ENCODE measurements at places on chromosomes 16 and 17.

- no peak for DNase-seq
Measured at GRCh38 chr16:9908613-9909012, 273.6 kb downstream of the GRIN2A start.

GRCh38 chr16:9679213-9679767, 502.9 kb downstream of the GRIN2A start:
- DNase-seq: no peak

DNA sequence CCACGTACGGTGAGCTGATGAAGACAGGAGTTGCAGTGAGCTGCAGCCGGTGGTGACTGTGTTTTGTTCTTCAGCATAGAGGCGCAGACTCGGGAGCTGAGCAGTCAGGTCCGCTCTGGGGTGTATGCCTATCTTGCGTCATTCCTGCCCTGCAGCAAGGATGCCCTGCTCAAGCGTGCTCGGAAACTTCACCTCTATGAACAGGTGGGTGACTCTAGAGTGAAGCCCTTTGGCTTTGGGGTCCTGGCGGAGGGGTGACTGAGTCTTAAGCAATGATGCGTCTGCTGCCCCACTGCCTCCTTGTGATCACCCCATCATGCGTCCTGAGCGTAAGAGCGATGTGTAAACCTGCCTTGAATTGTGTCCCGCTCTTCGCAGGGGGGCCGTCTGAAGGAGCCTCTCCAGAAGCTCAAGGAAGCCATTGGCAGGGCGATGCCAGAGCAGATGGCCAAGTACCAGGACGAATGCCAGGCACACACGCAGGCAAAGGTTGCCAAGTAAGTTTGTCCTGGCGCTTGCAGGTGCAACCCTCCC, 22.9 kb downstream of the UBN1 start:
- DNase-seq: no peak

- DNase-seq: no peak
Measured at GRCh38 chr17:76345377-76345974, 8.2 kb downstream of the PRPSAP1 start.

DNA sequence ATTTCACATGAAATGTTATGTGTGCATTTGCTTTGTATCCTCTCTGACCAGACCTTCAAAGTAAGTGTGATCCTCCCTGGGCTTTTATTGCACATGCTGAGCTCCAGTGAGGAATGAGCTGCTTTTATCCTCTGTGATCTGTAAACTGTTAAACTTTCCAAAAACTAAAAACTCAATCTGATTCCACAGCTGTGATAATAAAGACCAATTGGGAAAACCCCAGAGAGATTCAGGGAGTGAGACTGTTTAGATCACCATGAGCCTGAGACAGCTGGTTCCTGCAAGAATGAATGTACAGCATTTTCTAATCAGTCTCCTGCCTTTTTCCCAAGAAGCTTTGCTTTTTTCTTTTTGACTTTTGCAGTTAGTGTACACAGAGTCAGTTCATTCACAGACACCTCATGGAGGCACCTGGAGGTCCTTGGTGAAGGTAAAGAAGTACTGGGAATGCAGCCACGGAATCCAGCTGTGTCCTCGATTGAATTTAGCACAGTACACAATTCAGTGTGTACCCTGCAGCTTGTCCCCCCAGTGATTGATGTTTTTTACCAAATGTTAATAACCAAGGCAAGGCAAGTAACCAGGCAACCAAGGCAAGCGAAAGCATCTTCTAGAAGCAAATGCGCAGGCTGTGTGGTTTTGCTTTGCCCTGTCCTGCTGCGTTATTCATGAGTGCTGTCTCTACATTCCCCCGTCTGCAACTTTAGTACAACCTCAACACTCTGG, 182.6 kb downstream of the LGALS9B start:
- DNase-seq: no peak

GRCh38 chr16:57867000-57867561, 64.8 kb upstream of the KIFC3 start:
- no peak for DNase-seq

GRCh38 chr16:87314990-87315420, 2.2 kb downstream of the C16orf95 start:
- DNase-seq: no peak

DNA sequence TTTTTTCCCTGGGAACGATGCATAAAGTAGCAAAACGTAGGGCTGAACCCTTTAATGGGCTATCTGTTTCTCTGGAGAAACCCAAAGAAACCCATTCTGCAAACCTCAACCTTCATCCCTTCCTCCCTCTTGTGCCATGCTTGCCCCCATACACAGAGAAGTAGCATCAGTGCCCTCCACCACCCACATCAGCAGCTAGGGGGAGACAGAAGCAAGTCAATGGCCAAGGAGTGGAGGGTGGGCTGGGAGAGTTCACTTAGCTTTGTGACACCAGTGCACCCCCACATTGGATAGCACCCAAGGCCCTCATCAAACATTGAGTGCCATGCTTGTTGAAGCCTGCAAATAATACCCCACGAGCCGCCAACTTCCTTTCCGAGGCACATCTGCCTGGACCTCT, 282.4 kb downstream of the ABCC12 start:
- DNase-seq: no peak

- DNase-seq: no peak
Measured at GRCh38 chr17:72122765-72123529, 2.1 kb downstream of the SOX9 start.

DNA sequence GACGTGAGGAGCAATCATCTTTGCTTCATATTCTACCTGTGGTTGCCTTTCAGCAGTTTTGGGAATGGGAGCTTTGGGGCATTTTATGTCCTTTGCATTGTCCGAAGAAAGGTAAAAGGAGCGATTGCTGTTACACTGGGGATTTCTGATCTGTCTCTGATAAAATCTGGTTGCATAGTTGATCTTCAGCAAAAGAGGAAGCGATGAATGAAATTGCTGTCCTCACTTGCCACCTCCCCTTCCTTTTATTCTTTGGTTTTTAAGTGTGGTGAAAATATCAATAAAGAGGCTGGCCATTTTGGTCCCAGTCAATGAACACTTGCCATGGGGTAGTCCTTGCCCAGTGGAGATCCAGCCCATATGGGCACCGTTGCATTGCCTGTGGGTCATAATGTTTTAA, 236.8 kb downstream of the MSI2 start:
- DNase-seq: no peak

GRCh38 chr16:71426880-71427615, 14.8 kb downstream of the TLE7 start:
- DNase-seq: no peak

DNA sequence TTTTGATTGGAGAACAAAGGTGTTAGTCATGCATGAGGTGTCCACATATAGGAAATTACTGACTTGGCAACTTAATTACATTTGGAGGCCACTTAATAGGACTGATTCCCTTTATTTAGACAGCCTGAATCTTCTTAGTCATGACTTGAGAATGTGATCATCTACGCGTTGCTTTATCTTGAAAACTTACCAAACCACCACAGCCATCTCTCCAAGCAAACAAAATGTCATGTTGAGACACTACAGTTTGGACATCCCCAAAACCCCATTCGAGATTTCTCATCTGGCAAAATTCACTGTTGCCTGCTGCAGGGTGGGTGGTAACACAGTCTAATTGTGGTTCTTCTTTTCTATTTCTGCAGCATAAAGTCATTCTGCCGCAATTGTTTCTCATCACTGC, 176.5 kb upstream of the CDH5 start:
- DNase-seq: no peak

Data from T-helper 9 cell (primary cell).